ENCODE measurements at places on chromosomes 16 and 17. TPM values are rescaled to one million over a fixed set of nuclear protein-coding genes. Genes with fewer than 3 reads are reported as not detected.

PRR29 gene
- 1.5 TPM for total RNA-seq

TMEM107 gene
- 26.0 TPM for total RNA-seq

CACNG3 gene
- total RNA-seq = not detected

- H3K27ac ChIP-seq = no peak overlapping the region
- DNase-seq = no peak
- H3K4me3 ChIP-seq = no peak overlapping the region
- peaks cover 21% of the 10 kb centered on the region for H3K4me1 ChIP-seq
- no peaks in the 10 kb centered on the region for H3K36me3 ChIP-seq
- H3K27me3 ChIP-seq = peaks cover 73% of the 10 kb centered on the region
These were observed 2.0 kb downstream of the SLC46A1 start for GRCh38 chr17:28404007-28404406.

DNA sequence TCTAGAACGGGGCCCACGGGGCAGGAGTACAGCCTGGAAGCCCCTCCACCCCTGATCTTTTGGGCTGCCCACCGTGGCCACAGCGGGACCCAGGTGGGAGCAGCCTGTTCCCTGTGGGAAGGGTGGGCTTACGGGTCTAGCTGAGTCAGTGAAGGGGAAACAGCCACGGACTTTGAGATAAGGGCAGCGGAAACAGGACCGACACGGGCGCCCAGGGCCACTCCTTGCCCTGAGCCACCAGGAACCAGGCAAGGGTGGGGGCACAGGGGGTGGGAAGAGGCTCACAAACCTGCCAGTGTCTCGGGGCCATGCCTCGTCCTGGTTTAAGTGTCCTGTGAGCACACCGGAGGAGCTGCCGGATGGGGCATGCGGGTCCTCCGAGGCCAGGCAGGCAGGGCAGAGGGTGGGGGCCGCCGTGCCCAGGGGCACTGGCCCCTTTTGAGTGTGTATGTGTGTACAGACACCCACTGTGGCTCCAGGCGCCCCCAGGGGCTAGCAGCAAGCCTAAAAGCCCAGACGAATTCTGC is 47.6 kb upstream of the PVALEF start:
- peaks cover 7% of the 10 kb centered on the region for H3K4me1 ChIP-seq
- no peak for DNase-seq
- no peaks in the 10 kb centered on the region for H3K36me3 ChIP-seq
- no peak overlapping the region for H3K27ac ChIP-seq

Data from neural progenitor cell (in vitro differentiated cells).